Activated CD4-positive, alpha-beta T cell treated with anti-CD3 and anti-CD28 coated beads for 4 hours (primary cell): ENCODE measurements at places on chromosomes 2 and 18.

GRCh38 chr2:218008060-218009040, 5.6 kb upstream of the TNS1 start:
- DNase-seq, result no peak

DNA sequence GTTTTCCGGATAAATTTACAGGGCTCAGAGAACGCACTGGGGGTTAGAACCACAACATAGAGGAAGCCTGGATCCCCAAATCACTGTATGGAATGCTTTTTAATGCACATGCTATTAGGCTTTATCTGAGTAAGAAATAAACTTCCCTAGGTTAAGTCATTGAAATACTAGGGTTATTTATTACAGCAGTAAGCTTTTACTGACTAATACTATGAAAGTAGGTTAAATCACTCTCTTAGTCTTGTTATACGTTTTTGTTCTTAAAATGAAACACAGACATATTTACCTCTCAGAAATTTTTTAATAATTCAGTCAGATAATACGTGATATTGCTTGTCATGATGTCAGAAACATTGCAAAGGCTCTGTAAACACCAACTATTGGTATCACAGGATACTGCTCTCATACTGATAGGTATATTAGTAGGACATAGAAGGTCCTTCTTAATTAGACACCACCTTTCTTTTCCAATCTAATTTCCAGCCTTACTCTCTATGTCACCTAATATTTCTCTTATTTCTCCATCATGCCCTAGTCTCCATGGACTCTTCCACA, 162.7 kb upstream of the NYAP2 start:
- DNase-seq, result no peak

GRCh38 chr2:45011621-45012602, 2.7 kb upstream of the SIX2 start:
- no peak for DNase-seq

- DNase-seq, result no peak
Observed at GRCh38 chr18:56825321-56825720, 174.2 kb downstream of the WDR7 start.

DNA sequence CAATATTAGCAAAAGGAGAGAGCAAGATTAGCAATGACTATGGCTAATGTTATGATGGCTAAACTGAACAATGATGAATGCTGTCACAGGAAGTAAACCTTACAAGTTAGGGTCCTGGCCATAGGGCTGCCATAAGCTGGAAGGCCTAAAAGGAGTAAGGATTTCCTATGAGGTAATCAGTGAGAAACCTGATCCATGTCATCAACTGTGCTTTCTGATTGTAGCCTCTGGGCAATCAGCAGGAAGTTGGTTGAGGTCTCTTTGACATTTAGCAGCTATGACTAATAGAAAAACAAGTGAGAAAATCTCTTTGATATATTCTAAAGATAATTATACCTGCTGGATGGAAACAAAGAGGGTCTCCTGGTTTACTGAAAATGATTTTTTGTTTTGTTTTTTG, 193.0 kb downstream of the RAB3GAP1 start:
- DNase-seq, result no peak

GRCh38 chr2:26002632-26003310, 20.5 kb upstream of the KIF3C start:
- no peak for DNase-seq

- no peak for DNase-seq
Observed at GRCh38 chr18:48514786-48515185, 24.0 kb upstream of the CTIF start.

- DNase-seq, result no peak
Observed at GRCh38 chr2:110843959-110844510, 111.7 kb downstream of the ACOXL start.

DNA sequence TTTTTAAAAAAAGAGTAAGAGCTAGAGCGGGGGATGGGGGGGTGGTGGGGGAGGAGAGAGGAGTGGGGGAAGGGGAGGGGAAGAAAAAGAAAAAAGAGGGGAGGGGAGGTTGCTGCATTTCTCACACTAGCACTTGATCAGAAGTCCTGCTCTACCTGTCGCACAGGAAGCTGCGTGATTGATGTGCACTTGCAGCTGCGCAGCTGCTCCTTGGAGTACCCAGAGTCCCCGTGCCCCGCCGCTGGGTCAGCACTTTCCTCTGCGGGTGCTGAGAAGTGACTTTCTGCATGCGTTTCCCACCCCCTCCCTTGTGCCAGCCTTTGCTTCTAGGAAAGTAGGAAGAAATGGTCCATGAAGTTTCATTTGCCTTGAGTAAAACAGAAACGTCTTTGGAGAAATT, 297.3 kb downstream of the ETAA1 start:
- DNase-seq, result no peak

DNA sequence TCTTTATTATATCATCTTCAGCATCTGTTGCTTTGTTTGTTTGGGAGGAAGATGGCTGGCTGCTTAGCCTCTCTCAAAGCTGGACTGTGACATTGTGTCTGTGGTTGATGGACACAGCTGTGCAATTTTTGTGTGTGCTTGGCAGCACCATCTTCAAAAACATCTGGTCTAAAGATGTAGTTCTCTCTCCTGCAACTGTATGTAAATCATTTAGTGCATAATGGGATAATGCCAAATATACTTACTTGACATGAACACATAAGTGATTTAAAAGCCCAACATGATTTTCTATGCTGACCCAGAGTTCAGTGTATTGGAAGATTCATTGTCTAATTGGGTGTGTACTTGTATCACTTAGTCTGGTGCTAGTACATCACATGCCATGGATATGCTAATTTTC, 112.2 kb downstream of the MAP4K4 start:
- DNase-seq, result no peak

GRCh38 chr18:47826157-47827074, 104.0 kb downstream of the SMAD2 start:
- no peak for DNase-seq

DNA sequence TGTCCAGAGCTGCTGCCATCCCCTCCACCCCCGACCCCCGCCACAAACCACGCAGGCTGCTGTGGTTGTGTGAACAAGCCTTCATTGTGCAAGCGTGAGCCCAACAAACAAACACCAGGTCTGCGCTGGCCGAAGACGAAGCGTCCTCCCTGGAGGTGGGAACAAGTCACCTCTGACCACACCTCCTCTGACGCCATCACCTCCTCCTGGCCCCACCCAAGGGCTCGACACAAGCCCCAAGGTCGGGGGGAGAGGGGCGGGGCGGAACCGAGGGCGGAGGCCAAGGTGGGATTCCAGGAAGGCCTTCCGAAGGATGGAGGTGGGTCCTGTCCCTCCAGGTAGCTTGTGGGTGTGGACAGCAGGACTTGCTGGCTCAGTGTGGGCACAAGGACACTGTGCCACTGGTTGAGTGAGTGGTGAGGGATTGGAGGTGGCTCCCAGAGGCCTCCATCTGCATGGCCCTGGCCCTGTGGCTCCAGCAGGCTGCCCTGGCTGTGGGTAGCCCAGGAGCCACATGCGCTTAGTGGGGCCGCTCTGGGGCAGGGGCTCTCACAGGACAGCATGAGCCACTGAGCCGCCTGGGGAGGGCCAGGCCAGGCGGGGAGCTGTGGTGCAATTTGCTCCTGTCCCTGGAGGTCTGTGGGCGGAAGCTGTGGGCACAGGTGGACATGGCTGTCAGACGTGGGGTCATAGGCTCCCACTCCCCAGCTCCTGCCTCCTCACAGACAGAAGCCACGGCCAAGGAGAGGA, 7.4 kb upstream of the GPR17 start:
- DNase-seq, result no peak

GRCh38 chr2:108268001-108268400, 20.7 kb upstream of the SULT1C2 start:
- no peak for DNase-seq

GRCh38 chr2:234631646-234632514, 135.0 kb upstream of the ARL4C start:
- no peak for DNase-seq

DNA sequence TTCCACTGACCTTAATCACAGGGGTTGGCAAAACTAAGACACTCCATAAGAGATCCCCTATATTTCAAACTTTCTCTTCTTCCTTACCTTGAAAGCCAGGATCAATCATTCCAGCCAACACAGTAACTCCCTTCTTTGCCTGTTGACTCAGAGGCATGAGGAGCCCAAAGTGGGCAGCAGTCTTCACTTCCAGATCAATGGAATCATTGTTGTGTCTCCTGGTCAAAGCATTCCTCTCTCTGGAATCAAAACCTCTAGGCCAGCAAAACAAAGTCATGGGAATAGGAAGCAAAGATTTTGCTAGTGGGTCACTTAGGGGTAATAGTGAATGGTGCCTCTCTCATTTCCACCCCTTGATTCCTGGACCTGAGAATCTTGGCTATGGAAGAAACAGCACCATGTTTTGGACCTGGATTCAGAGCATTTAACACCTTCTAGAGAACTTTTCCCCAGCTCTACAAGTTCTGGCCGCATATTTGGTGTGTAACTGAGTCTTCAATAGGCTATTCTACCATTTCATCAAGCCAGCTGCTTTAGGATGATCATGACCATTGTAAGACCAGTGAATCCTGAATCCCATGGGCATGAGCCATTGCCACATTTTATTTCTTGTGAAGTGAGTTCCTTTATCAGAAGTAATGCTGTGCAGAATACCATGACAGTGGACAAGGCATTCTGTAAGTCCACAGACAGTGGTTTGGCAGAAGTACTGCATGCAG, 65.7 kb upstream of the SERPINE2 start:
- DNase-seq, result no peak

- no peak for DNase-seq
Observed at GRCh38 chr2:193695367-193695766, 1500.6 kb upstream of the TMEFF2 start.

DNA sequence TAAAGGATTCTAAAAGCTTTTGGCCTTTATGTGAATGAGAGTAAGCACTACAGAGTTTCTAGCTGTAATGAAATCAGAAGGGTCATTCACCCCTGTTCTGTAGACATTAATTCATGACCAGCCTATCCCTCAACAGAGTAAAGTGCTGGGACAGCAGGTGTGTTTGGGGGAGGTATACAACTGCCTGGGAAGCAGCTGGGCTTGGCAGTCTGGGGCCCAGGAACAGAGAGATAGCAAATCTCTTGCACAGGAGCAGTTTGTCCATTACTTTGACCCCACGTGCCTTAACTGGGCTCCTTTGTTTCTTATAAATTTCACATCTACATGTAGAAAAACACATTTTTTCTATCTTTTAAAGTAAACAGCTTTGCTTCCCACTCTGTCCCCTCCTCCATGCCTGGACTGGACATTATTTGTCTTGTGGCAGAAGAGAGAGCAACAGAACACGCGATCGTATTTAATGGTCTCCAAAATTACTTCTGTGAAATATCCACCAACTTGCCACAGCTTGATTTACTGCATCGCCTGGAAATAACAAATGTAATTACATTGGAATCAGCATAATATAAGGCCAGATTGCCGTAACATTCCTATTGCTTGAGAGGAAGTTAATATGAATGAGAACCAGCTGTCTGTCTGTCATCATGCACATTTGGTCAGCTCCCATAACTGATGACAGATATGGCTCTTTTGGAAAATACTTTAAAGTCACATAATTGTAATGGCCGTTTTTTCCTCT, 263.8 kb downstream of the RBM43 start:
- DNase-seq, result no peak

DNA sequence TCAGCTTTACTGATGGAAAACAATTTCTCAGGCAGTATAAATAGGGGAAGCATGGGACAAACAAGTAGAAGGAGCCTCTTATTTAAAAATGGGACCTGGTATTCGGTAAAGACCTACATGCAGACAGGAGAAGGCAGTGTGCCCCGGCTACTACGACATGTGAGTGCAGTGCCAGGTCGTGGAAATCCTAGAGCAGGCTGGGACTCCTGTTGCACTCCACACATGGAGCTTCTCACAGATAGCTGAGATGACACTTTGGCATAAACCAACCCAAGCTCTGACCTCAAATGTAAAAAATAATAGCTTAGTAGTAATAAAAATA, 885 bp upstream of the DSEL start:
- DNase-seq, result no peak

DNA sequence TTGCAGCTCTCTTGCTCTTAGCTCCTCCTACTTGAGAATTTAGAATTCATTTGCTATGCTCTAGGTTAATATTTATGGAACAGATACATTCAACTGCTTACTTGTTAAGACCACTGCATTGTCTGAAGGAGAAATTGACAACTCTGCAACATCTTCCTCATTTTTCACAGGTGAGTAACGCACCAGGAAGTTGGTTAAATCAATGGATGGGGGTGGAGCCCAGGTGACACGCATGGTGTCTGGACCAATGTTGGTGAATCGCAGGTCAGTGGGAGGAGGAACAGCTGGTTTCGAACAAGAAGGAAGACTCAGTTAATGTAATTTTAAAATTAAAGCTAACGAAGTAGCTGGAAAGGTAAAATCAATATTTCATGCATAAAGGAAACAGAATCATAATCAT, 44.3 kb downstream of the FN1 start:
- DNase-seq, result no peak

DNA sequence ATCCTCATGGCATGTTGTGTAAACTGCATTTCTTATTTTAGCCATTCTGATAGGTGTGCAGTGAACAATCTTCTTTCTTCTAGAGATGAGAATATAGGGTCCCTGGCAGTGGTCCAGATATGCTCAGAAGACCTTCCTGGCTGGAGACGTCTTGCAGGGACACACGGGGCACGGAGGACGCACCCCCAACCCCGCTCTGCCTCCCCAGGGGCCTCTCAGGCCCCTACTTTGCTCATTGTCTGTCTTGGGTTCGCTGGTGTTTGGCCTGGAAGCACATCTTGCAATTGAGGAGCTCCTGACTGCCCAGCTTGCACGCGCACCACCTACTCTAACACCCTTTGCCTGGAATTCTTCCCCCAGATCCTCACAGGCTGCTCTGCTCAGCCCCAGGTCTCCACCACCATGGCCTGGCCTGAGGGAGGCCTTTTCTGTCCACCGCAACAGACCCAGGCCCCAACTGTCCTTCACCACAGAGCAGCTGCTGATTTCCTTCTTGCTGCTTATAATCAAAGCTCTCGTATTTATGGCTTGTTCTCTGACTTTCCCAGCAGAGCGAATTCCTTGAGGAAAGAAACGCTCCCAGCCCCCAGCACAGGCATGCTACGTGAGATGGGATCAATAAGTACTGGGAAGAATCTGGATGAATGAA, 295.9 kb upstream of the HDAC4 start:
- DNase-seq, result no peak

GRCh38 chr2:134272806-134273205, 18.9 kb downstream of the MGAT5 start:
- no peak for DNase-seq

DNA sequence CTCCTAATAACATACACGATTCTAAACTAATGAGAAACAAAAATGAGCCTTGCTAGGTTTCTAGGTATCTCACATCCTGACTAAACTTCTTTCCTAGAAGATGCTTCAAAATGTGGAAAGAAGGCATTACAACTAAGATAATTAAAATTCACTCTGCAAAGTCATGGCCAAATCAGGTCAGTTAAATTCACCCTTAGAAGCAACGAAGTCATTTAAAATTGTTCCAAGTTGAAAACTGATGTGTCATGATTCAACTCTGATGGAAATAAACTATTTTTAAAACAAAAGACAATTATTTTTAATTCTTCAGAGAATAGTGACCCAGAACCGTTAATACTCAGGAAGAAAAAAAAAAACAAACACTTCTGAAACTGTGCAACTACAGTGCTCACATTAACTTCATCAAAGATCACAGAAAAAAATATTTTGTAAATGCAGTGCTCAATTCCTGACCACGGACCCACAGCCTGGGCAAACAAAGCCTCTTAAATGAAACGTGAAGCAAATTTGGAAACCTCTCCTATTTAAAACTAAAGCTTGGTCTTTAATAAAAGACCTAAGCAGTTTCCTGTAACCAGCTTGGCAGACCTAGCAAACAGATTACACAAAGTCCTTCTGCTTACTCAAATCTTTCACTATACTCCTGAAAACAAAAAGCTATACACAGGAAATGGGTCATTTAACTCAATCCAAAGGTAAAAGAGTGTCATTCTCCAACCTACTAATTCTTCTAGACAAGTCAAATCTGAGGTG, 39.0 kb downstream of the CHN1 start:
- DNase-seq, result no peak
